H4 (cell line): ENCODE measurements at places on chromosomes 5 and 9.

DNA sequence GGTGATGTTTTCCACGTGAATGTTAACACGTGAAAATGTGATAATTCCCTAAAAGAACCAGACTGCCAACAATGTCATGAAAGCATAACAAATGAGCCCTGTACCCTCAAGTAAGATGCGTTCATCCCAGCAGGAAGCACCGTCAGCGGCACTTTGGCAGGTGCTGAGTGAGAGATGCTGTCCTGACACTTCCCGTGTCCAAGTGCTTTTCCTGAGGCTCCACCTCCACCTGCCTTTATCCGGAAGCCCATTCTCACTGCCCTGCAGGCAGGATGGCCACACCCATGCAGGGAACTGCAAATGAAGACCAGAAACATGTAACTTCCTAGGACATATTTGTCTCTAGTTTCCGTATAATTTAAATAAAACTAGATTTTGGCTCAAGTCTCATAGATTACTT is 238.0 kb upstream of the IRX2 start:
- DNase-seq = no peak

DNA sequence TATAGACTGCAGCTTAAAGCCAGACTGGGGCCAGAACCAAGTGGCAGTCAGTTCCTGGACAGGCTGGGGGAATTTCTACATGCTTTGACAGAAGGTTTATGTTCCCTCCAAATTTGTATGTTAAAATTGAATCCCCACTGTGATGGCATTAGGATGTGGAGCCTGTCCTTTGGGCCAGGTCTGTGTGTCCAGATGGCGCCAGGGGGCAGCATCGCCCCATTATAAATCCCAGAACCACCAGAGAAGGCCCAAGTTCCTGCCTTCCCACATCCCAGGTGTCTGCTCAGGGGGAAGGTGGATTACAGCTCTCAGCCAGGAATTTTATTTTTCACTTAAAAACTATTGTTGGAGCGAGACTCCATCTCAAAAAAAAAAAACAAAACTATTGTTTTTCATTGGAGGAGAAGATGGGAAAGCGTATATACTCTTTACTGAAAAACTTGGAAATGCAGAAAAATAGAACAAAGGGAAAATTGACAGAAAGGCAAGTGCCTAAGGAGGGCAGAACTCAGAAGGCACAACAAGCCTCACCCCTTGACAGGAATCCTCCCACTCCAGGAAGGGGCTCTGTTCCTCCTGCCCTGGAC is 5.0 kb downstream of the IL3 start:
- DNase-seq = peak; percentile 77

GRCh38 chr5:108560166-108560565 is 178.3 kb upstream of the FBXL17 start:
- no peak for DNase-seq

GRCh38 chr5:74296685-74297408 is 343.7 kb downstream of the ENC1 start:
- DNase-seq = no peak

GRCh38 chr9:69334317-69334716 is 9.3 kb downstream of the ENTREP1 start:
- no peak for DNase-seq

DNA sequence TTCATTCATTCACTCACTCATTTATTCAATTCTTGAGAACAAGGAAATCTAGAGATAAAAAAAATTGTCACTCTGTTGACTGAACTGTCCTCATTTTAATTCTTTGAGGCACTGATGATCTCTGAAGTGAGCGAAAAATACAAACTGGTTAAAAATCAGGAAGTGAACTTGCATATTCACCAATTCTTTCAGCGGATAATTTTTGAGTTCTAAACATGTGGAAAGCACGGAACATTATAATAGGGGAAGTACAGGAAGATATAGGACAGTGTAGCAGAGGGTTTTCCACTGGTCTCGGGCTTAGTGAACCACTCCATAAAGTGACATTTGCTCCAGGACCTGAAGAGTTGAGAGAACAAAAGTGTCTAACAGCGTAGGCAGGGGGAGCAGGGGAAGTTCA is 169.5 kb downstream of the TLR4 start:
- no peak for DNase-seq

GRCh38 chr5:84131372-84131771 is 253.3 kb downstream of the EDIL3 start:
- no peak for DNase-seq

DNA sequence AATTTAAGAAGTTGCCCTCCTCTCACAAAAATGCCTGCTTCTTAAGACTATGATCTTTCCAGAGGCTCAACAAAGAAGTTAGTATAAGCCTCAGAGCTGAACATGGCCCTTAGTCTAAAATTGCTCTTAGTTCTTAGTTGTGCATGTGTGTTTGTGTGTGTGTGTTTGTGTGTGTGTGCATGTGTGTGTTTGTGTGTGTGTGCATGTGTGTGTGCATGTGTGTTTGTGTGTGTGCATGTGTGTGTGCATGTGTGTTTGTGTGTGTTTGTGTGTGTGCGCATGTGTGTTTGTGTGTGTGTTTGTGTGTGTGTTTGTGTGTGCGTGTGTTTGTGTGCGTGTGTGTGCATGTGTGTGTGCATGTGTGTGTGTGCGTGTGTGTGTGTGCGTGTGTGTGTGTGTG is 15.8 kb downstream of the IL31RA start:
- no peak for DNase-seq

DNA sequence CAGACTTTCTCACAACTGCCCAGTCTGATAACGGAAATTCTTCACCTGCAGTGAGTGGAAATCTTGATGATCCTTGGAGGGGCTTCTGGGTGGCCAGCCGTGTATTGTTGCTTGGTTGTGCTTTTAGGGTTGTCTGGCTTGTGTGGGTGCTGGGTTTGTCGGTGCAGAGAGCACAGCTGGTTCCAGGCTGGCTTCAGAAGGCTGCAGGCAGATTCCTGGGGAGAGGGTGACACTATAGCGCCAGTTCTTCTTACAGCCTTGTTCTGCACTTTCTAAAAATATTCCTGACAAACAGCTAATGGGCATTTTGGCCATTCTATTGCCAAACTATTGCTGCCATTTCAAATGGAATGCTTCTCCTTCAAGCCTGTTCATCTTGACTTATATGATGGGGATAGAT is 99.3 kb downstream of the PDZD2 start:
- no peak for DNase-seq

DNA sequence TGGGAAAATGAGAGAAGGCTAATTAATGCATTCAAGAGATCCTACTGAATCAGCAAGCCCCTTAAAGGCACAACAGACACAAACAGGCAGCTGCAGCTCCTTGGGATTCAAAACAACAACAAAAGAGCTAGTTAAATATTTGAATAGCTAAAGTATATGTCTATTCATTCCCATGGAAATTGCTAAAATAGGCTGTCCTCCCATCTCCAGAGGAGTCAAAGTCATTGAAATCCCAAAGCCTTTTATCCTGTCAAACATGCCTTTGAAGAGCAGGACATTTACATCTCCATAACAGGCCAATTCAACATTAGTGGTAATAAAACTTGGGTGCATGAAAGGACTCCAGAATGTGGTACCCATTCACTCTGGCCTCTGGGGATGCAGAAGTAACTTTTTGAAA is 177.4 kb downstream of the NTRK2 start:
- DNase-seq = no peak

DNA sequence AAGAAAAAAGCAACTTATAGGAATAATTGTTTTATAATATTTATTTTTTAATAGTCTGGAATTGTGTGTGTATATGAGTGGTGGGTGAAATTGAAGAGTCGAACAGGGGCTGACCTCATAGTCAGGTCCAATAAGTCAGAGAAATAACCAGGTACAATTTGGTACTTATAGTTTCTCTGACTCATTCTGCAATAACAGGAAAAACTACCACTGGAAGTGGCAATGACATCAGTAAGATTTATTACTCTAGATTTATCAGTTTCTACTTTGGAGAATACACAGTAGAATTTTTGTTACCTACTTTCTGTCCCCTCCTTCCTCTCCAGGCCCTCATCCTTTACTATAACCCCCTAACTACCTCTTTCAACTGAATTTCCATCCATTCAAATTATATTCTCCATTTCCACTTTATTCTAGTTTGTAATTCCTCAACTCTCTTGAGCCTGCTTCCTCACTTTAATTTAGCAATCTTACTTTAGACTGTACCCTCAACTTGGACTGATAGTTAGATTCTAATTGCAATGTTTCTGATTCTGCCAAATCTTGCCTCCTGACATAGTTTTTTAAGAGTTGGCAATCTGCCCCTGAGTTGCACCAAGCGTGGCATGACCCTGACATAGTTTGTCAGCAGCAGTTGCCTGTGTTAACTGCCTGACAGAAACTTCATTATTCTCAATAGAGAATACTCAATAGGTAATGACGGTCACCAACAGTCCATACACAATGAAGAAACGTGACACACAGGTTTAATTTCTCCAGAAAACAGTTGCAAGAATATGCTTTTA is 475.3 kb upstream of the RIOK2 start:
- DNase-seq = no peak

DNA sequence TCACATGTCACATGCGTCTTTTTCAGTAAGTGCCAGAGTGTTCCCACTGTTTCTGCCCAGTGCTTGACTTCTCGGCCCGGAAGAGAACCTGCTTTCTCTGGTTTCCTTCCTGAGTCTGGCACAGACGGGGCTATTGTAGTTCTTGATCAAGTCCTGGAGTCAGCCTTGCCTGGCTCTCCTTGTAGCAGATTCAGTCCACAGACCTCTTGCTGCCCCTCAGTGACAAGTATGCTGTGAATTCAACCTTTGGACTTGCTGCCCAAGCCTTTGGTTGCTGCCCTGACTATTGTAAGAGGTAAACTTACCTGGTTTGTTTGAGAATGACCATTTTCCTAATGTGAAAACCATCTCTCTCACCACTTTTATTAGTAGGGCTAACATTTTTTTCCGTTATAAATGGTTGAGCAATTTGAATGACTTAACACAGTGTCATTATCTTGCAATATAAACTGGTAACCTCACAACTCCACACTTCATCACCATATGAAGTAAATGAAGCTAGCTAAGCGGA is 24.7 kb downstream of the ZBTB34 start:
- no peak for DNase-seq

DNA sequence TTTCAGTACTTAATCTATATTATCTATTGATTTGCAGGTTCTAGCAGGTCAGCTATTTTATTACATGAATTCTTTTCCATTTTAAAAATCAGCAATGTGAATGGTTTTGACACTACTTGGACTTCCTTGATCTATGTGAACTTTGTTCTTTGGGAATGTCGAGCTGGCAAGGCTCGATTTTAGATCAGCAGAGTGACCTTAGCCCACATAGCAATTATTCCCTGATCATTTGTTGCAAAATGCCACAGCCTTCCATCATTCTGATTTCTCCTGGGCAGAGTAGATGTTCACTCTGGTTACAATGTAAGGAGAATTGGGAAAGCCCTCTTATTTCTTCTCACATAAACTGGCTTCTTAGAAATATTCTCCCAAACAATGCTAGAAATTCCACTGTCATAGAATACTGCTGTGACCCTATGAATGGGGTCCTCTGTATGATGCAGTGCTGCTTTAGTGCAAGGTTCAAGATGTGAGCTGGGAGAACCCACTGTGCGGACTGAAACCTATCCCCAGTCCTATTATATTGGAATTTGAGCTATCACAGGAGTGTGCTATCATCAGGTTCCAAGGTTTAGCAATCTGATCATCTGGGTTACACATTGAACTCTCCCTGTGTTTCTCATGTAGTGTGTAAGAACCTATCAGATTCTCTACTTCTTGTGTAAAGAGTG is 15.7 kb upstream of the GDA start:
- no peak for DNase-seq

GRCh38 chr9:3520564-3520963 is 5.2 kb downstream of the RFX3 start:
- DNase-seq = no peak

- peak; percentile 75 for DNase-seq
Measured at GRCh38 chr5:72816284-72817075, at the start of gene TNPO1. TNPO1 (plus strand) TSS chr5:72816661; CDS start chr5:72816738, 77 bp downstream.

GRCh38 chr5:32538031-32538547 is 47.3 kb upstream of the SUB1 start:
- DNase-seq = no peak

- DNase-seq = no peak
Measured at GRCh38 chr5:62661126-62661525, 82.5 kb downstream of the LRRC70 start.

GRCh38 chr9:122125509-122126330 is 32.6 kb upstream of the TTLL11 start:
- DNase-seq = no peak

GRCh38 chr9:106149956-106150355 is 455.6 kb downstream of the TMEM38B start:
- DNase-seq = no peak

DNA sequence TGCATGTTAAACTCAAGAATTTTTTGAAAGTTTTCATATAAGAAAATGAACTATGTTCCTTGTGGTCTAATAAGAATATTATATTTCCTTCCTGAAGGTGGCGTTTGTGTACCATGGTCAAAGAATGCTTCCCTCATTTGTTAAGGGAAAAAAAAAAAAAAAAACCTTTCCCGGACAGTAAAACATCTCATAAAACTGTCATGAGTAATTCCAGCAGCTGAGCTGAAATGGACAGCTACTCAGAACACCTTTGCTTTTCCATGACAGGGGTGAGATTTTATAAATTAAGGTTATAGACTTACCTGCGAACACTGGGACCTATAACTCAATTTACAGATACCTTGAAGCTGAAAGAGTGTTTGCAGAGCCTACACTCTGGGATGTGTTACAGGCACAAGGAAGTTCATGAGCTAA is 113.2 kb upstream of the RANBP3L start:
- DNase-seq = peak; percentile 68

GRCh38 chr5:156669416-156669815 is 180.7 kb upstream of the PPP1R2B start:
- DNase-seq = no peak

DNA sequence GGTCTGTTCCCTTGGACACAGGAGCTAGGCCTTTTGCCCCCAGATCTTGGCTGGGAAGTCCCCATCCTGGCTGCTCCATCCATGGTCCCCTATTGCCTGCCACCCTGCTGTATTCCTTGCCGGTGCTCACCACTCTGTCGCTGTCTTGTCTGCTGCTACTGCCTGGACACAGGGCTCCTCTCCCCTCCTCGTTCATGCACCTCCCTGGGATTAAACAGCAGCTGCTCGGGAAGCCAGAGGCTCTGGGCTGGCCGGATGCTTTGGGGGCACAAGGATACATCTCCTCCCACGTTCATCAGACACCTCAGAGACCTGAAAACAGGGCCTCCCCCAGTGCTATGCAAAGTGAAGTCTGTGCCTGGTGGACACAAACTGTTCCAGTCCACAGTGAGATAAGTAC is 110.4 kb downstream of the ZNF354C start:
- no peak for DNase-seq

DNA sequence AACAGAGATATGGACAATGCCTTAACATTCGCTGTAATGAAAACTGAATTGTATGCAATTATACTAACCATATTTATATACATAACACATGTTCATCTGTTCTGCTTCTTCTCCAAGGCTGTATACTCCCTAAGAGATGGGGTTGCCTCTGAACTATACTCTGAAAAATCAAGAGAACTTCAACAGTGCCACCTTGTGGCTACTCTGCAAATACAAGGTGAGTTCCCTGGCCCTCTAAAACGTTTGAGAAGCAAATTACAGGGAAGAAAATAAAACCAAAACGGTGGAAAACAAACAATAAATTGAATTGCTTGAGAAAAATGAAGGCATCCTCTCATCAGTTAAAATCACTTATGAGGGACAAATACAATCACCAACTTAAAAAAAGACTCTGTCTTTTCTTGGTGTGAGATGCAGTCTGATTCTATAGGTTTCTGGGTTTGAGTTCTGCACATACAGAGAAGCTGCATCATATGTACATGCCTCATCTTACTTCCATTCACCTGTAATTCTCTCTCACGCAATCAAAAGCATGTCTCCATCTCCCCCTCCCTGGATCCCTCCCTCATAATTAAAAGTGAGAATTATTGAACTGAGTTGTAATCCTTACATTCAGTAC is 98.6 kb downstream of the FBXW11 start:
- DNase-seq = peak; percentile 48

- no peak for DNase-seq
Measured at GRCh38 chr5:170761048-170761707, 22.3 kb upstream of the GABRP start.
